Central memory CD8-positive, alpha-beta T cell (primary cell): ENCODE measurements at places on chromosomes 5 and 9.

- DNase-seq, result no peak
Observed at GRCh38 chr5:14201325-14202045, 58.3 kb downstream of the TRIO start.

DNA sequence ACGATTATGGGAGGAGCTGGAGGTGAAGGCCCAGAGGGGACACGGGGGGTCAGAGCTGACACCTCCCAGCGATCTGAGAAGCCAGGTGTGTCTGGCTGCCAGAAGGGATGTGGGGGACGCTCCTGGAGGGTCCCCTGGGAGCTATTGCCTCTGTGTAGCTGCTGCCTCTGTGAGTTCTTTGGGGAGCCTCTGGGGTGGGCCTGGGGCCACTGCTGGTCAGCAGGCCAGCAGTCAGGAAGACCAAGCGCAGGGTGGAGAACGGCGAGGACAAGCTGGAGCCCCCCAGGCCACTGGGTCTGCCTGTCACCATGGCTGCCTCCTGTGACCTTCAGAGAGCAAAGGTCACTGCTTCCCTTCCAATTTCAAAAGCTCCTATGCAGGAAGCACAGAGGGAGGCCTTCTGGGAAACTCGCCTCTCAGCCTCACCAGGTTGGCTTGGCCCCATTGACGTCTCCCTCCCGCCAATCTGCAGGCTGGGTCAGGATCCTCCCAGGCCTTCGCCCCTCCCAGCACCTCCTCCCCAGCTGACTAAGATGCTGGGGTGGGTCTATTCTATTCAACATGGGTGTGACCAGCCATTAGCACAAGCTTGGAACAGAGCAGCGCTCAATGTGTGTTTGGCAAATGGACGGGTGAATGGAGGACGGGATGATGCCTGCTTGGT lies 126.4 kb downstream of the GAPVD1 start:
- DNase-seq, result no peak

GRCh38 chr9:33414889-33415500 lies 12.6 kb upstream of the AQP7 start:
- no peak for DNase-seq

DNA sequence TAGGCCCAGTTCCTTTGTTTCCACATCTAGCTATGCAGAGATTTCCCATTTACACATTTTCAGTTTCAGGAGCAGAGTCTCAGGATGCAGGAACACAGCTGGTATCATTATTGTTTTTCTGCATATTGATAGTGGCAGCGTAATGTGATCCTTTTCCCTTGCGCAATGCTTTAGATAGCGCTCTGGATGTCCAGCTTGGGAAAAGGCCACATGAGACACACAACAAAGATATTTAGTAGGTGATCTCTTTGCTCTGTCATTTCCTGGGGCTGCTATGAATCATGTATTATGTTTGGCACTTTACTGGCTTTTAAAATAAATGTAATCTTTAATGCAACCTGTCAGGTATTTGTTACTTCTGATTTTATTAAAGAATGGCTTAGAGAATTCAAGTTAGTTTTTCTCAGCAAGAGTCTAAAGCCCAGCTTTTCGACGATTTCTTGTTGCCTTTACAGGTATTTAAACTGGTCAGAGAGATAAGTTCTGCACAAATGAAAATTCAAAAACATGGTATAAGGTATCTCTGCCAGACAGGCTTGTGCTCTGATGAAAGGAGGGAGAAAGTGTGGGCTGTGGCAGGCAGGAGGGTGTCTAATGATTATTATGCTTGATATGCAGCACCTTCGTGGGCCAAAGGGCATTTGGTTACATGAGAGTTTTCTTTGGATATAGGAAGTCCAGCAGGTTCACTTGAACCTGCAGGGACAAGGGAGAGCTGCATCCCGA lies 42.2 kb downstream of the PTTG1 start:
- DNase-seq, result no peak

GRCh38 chr5:175363300-175363699 lies 80.7 kb downstream of the DRD1 start:
- DNase-seq, result no peak

GRCh38 chr9:128629852-128630545 lies 26.6 kb downstream of the DYNC2I2 start:
- no peak for DNase-seq

DNA sequence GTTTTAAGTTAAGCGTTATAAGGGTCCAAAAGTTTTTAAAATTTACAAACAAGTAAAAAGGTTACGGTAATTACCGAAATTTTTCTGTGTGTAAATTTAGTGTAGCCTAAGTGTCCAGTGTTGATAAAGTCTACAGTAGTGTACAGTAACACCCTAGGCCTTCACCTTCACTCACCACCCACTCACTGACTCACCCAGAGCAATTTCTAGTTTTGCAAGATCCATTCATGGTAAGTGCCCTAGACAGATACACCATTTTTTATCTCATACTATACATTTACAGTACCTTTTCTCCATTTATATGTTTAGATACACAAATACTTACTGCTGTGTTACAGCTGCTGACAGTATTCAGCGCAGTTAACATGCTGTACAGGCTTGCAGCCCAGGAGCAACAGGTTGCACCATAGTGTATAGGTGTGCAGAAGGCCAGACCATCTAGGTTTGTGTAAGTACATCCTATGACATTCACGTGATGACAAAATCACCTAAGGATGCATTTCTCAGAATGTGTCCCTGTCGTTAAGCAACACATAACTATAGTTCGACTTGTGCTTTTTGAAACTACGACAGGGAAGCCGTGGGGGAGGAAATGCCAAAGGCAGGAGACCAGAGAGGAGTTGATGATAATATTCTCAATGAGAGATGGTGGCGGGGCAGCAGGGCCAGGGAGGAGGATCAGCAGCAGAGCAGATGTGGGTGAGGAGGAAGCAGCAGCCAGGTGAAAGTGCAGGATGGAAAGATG lies 48.6 kb downstream of the PSMB7 start:
- DNase-seq, result no peak

DNA sequence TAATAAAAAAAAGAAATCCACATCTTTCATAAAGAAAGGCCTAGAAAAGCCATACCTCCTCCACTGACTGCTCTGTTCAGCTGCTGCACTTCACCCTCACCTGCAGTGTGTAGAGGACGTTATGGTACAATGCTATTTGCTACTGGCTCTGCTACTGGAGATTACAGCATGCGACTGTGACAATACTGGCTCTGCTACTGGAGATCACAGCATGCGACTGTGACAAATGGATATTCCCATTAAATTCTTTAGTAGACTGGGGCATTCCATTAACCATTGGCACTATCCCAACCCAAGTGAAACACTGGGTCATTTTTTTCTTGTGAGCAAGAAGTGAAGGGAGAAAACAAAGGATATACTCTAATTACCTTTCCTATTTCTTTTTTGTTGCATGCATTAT lies 1063.5 kb upstream of the DMAC1 start:
- DNase-seq, result no peak

DNA sequence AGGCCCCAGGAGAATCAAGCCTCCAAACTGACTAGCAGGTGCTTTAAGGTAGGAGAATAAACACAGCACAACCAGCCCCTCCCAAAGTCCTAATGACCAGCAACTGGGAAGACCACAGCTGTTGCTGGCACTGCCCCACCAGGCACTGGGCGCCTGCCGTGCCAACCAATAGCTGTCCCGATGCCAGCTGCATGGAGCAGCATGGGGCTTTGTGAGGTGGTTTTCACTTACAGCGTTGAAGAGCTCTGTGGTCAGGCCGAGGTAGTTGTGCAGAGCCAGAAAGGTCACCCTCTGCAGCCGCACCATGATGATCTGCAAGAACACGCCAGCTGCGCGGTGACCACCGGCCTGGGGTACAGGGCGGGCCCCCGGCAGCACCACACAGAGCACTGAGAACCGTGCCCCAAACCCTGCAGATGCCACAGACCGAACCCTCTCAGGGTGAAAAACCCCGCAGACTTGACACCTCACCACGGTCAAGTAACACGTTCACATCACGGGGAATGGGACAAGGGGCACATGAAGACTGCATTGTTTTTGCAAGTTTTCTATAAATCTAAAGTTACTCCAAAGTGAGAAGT lies 28.7 kb downstream of the PNPLA7 start:
- DNase-seq, result no peak

DNA sequence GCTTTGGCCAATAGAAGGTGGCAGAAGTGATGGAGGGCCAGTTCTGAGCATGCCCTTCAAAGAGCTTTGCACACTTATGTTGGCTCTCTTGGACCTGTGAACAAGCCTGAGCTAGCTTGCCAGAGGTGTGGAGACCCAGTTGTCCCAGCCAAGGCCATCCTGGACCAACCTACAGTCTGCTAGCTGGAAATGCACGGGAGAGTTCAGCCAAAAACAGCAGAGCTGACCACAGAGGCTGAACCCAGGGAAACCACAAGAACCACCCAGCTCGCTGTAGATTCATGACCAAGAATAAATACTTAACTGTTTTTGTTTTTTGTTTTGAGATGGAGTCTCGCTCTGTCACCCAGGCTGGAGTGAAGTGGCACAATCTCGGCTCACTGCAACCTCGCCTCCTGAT lies 65.4 kb upstream of the HAND1 start:
- DNase-seq, result no peak

- DNase-seq, result no peak
Observed at GRCh38 chr5:169182797-169183196, 118.1 kb downstream of the SLIT3 start.

- DNase-seq, result no peak
Observed at GRCh38 chr5:143576711-143577484, 173.4 kb upstream of the NR3C1 start.

GRCh38 chr9:82124090-82124489 lies 135.5 kb downstream of the SPATA31D1 start:
- DNase-seq, result no peak

- no peak for DNase-seq
Observed at GRCh38 chr9:71835596-71835995, 67.3 kb upstream of the CEMIP2 start.

- no peak for DNase-seq
Observed at GRCh38 chr5:149251546-149251945, 20.1 kb upstream of the AFAP1L1 start.

- DNase-seq, result no peak
Observed at GRCh38 chr9:122193651-122194050, 33.9 kb downstream of the MORN5 start.

DNA sequence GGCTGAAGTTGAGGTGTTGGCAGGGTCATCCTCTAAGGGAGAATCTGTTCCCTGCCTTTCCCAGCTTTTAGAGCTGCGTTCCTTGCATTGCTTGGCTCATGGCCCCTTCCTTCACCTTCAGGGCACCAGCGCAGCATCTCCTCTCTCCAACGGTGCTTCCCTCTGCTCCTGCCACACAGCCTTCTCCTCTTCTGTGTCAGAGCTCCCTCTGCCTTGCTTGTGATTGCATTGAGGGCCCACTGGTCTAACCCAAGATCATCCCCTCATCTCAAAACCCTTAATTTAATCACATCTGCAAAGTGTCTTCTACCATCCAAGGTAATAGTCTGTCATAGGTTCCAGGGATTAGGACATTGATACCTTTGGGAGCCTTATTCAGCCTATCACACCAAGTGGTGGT lies 205.7 kb upstream of the TBCA start:
- no peak for DNase-seq

DNA sequence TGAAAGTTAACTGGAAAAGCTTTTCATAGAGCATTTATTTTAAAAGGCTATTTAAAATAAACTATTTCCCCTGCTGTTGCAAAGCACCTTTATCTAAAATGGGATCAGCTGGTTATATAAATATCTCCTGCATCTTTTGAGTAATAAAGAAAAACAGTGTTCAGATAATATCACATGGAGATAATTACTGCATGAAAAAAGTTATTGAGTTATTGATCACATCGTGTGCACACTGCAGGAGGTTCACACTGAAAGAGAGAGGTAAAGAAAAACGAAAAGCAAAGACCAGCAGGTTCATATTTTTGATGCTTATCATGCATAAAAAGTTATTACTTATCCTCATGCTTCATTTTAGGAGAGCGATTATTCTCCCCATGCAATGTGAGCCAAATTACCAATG lies 55.4 kb upstream of the OTP start:
- DNase-seq, result no peak

DNA sequence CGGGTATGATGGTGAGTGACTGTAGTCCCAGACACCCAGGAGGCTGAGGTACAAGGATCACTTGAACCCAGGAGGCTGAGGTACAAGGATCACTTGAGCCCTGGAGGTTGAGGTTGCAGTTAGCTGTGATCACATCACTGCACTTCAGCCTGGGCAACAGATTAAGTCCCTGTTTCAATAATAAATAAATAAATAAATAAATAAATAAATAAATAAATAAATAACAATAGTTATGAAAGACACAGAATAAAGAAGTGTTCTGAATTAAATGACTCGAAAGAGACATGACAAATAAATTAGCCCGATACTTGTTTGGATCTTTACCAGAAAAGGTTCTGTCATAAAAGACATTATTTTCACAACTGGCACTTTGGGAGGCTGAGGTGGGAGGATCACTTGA lies 72.0 kb upstream of the SUSD1 start:
- DNase-seq, result no peak

- no peak for DNase-seq
Observed at GRCh38 chr5:73540192-73540591, 25.2 kb downstream of the ANKRA2 start.

DNA sequence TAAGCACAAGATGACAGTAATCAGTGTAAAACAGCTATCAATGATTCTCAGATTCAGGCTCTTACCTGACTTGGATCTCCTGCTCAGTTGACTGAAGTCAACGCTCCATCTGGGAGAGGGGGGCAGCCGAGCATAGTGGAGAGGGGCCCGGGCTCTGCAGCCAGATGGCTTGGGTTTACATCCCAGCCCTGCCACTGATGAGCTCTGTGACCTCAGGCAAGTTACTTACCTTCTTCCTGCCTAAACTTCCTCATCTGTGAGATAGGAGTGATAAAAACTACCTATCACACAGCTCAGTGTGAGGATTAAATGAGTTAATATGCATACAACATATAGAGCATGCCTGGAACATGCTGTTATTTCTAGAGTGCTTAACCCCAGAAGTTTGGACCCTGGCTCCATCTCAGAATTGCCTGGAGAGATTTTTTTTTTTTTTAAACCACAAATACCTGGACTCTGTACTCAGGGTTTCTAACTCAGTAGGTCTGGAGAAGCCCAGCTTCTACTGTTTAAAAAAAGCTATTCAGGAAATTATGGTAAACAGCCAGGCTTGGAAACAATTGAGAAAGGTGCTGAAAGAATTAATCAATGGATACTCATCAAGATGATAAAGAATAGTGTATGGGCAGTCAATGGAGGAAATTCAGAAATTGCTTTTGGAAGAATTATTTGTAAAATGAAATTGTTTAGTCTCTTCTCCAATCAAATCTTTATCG lies 72.2 kb downstream of the ANKRD55 start:
- DNase-seq, result no peak

DNA sequence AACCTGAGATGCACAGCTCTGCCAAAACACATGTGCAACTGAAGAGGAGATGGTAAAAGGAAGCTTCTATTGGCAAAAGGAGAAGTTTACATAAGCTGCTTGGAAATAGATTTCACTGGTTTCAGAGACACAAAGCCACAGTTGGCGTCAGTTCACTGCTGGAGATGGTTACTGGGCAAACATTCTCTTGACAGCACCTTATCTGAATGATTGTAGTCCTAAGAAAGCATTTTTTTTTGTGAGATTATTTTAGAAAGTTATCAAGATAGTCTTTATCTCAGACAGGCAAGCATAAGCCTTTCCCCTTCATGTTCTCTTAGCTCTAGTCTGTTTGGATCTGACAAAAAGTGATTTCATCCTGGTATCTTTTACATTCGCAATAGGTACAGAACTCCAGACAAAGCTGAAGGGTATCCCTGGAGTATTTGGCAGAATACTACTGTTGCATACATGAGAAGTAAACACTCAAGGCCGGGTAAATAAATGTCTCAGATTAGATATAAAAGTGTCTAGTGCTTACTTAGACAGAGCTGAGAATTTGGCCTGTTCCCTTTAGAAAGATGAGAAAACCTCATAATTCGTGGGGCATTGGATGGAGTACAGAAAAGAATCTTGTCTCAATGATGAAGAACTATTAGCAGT lies 1668.0 kb upstream of the NUDT12 start:
- no peak for DNase-seq

GRCh38 chr5:172795318-172795977 lies 24.5 kb upstream of the DUSP1 start:
- DNase-seq, result no peak
